ENCODE measurements at places on chromosomes 12 and 14.

DNA sequence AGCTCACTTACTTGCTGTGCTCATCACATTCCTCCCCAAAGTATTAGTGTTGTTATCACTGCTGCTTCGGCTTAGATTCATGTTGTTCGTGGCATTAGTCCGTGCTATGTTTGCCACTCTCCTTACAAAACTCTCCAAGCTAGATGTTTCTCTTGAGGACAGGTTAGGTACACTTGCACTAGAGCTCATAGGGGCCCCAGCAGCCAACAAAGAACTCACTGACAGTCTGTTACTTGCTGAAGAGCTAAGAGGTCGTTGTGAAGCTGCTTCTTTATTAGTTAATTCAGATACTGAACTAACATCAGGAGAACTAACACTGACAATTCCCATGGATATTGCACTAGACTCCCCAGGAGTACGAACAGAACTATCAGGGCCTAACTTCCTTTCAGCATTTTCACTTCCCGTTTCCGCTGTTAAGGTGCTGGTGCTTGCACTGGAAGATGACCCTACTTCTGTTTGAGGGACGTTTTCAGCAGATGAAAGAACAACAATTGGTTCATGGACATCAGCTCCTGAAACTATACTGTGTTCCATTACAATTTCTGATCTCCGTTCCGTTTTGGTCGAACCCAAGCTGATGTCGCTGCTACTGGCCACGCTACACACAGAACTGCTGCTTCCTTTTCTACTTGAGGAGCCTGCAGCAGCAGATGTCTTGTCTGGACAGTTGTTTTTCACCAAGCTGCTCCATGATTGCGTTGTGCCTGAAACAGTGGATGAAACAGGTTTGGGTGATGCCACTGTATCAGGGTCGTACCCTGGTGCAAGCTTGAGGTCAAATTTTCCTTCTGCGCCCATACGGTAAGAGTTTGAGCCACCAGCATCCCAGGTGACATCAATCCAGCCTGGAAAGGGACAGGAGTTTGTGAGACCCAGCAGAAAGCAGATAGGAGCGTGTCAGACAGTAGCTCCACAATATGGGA lies 78.7 kb downstream of the HECTD1 start:
- no peak for DNase-seq

DNA sequence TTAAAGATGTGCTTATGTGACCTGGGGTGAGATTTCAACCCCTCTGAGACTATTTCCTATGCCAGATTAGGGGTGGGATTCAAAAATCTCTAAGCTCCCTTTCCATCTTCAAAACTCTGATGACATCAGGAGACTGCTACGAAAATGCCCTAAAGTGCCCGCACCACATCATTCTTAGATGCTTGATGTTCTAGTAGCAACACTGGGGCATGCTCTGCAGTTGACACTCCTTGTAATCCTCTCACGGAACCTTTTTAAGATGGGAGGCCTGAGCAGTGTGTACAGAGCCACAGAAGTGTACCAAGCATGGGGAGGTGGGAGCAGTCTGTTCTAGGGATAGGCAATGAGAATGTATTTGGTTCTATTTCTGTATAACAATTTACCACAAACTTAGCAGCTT lies 12.2 kb downstream of the FOS start:
- DNase-seq: no peak

DNA sequence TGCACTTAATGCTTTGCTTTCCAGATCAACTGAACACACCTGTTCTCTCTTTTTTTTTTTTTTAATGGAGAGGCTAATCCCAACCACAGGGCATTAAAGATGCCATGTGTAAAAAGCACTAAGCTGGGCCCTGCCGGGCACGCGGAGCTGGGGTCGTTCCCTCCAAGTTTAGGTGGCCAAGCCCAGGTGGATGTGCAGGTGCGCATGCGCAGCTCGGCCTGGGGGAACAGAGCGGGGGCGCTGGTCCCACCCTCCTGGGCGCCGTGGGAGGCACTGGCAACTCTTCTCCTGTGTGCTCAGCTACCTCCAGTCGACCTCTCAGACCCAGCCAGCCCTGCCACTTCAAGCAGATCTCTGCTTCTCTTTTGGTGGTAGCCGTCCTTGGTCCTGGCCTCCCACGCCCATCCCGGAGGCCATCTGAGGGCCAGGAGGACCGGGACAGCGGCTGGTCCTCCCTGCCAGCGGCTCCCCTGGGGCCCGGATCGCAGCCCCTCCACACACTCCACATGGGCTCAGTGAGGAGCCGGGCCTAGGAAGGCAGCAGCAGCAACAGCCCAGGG lies 679.3 kb downstream of the BCL11B start:
- DNase-seq: no peak

GRCh38 chr12:112013601-112014402 lies 576 bp downstream of the ERP29 start:
- peak; percentile 55 for DNase-seq

DNA sequence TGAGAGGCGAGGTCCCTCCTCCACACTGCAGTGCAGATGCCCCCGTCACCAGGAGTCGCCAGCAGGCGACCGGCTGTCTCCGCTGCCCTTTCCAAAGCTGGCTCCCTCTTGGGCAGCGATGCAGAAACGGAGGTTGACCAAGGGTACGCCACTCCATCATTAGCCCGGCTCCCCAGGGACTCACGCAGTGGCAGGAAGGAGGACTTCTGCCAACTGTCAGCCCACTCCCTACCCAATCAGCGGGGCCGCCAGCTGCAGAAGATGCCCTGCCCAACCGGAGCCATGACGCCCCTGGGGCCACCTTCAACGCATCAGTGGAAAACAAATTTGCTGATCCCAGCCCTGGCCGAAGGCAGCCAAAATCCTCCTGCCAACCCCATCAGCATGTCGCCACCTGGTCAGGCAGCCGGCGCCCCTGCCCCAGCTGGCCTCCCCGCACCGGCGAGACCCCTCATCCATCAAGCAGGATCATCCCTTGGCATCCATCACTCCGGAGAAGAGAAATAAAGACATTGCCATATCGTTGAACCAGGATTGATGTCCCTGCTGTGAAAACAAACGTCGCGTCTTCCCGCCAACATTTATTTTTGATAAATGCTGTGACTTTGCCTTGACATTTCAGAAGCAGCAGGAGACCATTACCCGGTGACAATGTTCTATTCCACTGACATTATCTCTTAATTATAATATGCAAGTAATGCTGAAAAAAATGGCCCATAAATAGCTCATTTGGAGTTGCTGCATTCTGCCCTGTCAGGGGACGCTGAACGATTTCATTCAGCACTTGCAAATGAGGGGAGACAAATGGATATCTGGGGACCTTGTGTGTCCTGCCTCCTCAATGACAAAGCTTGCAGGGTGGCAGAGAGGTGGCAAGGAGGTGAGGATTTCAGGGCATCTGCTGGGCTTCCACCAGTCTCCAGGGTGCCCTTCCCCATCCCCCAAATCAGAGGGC lies 105.1 kb downstream of the SCARB1 start:
- no peak for DNase-seq

DNA sequence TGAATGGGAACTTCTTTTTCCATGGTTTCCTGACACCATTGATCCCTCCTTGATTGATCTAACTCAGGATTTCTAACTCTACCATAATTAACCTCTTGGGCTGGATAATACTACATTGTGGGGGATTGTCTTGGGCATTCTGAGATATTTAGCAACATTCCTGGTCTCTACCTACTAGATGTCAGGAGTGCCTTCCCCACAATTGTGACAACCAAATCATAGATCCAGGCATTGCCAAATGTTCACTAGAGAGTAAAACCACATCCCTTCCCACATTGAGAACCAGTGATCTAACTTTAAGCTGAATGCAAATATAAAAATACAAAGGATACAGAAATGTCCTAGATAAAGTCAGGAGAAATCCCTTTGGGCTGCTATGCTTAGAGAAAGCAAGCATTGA lies 36.9 kb upstream of the CCDC198 start:
- no peak for DNase-seq

- DNase-seq: no peak
Measured at GRCh38 chr14:97995038-97995437, 1197.9 kb downstream of the VRK1 start.

Data from T47D (cell line).